Stimulated activated CD8-positive, alpha-beta memory T cell treated with anti-CD3 and anti-CD28 coated beads, Interleukin-7, amount 100 ng/mL, for 48 hours (primary cell): ENCODE measurements at places on chromosomes 2 and 18.

DNA sequence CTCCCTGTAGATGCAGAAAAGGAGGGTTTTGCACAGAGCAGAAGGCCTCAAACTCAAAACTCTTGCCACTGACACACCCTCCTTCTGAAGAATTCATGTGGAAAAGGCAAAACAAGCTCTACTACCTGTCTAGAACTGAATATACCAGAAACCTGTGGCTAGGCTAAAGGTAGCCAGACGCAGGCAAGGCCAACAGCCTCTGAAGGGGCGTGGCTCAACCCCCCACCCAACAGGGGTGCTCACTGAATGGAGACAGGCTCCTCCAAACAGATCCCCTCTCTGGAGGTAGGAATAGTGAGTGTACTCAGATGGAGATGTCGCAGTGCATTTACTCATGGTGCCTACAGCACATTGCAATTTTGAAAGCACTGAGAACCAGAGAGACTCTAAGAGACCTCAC lies 3.0 kb upstream of the STK17B start:
- DNase-seq: no peak

GRCh38 chr2:155525199-155525598 lies 807.3 kb downstream of the NR4A2 start:
- DNase-seq: no peak

GRCh38 chr2:127560931-127561280 lies 25.4 kb downstream of the MYO7B start:
- no peak for DNase-seq

DNA sequence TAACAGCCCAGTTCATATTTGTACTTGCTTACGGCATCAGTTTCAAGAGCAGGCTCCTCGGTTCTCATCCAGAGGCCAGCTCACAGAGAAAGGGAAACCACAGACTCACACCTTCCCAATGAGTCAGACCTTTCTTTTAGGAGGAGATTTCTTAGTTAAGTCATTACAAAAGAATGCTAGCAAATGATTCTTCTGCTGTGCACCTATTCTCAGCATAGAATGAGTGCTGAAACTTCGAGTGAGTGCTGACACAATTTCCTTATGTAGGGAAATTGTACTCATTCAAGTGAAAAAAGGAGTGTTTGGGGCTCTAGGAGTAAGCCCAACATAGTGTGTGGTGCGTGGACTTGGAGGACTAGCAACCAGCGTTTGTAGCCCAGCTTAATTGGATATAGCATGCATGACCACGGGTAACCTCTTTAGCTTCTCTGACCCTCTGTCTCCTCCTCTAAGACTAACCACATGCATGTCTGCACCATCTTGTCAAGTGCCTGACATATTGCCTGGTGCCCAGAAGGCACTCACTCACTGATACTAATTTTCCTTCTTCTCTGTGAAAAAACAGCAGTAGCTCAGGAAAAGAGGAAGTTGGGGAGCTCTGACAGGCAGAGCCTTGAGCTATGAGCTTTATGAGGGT lies 87.0 kb downstream of the ALPK2 start:
- DNase-seq: no peak

DNA sequence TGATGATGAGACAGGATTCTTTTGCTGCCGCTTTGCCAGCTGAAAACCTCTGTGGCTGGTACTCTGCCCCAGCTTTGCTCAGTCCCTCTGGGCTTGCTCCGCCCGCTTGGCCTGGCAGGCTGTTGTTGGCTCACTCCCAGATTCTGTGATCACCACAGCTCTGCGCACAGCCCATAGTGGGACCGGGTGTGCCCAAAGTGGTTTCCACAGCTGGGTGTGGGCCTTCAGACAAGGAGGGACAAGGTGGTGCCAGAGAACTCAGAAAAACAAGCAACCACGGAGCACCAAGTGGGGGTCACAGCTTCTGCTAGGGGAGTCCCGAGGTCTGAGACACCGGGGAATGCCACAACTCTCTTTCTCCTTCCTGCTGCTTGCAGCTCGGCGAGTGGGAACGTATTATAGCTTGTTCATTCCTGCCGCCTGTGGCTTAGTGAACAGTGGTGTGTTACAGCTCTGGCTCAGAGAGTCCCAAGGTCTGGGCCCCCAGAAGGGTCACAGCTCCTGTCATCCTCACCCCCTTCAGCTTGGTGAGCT lies 9.2 kb upstream of the KYNU start:
- no peak for DNase-seq

DNA sequence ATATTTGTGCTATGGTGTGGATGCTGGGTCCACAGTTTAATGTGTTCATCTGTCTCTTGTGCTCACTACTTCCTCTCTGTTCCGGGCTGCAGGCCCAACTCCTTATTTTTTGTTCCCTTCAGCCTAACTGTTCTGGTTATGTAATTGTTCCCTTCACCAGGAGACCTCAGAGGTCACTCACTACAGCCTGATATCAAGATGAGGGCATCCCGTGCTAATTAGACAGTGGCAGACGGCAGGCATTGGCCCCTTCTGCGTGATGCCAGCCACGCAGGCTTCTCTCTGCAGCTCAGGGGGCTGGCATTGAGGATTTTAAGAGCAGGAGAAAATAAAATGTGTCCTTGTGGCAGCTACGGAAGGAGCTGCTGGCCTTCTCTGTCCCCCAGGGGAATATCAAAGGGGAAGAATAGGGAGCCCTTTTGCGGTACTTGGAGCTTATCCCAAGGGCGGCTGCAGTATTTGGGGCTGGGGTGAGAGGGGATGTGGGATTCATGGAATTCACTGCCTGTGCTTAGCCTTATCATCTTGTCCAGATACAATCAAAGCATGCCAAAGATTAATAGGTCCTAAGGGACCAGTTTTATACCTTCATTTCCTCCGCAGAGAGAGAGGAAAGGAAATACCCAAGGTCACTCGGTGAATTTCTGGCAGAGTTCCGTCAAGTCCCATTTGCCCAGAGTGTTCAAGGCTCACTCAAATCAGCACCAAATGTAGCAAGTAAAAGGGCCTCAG lies 53.3 kb upstream of the TRIB2 start:
- DNase-seq: no peak

GRCh38 chr2:191611614-191612013 lies 66.3 kb upstream of the NABP1 start:
- no peak for DNase-seq

GRCh38 chr2:230722207-230722885 lies 9.7 kb downstream of the CAB39 start:
- no peak for DNase-seq

DNA sequence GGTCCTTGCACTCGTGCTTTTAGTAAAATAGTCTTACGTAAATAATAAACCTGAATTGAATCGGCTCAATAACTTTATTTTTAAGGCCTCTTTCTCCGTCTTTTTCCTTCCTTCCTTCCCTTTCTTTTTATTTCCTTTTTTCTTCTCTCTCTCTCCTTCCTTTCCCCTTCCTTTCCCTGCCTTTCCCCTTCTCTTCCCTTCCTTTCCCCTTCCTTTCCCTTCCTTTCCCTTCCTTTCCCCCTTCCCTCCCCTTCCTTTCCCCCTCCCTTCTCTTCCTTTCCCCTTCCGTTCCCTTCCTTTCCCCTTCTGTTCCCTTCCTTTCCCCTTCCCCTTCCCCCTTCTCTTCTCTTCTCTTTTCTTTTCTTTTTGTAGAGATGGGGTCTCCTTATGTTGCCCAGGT lies 121.0 kb downstream of the NCKAP5 start:
- DNase-seq: no peak

DNA sequence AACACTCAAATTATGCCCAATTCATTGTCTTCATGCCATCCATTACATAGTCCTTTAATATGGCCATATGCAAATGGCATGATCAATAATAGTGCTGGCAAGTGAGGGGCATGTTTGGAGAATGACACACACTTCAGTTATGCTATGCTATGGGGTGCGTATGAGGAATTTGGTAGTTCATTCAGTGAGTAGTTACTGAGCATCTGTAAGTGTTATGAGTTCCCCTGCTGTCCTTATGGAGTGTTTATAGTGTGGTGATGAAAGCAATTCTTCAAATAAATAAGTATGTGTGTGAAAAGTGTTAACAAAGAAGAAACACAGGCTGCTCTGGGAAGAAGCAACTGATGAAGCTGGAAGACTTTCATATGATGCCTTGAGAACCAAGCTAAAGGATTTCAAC lies 383.7 kb upstream of the SLC14A2 start:
- no peak for DNase-seq

GRCh38 chr2:145750144-145750543 lies 1230.2 kb upstream of the ZEB2 start:
- no peak for DNase-seq

DNA sequence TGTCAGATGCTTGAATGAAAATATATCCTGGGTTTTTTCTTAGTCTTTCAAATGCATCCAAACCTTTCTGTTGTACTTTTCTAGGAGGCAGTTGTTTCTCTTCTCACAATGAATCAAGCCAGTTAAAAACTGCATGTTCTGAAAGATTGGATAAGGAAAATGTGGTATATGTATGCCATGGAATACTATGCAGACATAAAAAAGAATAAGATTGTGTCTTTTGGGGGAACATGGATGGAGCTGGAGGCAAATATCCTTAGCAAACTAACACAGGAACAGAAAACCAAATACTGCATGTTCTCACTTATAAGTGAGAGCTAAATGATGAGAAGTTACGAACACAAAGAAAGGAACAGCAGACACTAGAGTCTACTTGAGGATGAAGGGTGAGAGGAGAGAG lies 51.7 kb upstream of the MAPK4 start:
- DNase-seq: no peak

GRCh38 chr2:75641587-75641986 lies 5.0 kb upstream of the MRPL19 start:
- no peak for DNase-seq

- DNase-seq: no peak
Observed at GRCh38 chr2:46815121-46815802, 100.3 kb downstream of the MCFD2 start.

DNA sequence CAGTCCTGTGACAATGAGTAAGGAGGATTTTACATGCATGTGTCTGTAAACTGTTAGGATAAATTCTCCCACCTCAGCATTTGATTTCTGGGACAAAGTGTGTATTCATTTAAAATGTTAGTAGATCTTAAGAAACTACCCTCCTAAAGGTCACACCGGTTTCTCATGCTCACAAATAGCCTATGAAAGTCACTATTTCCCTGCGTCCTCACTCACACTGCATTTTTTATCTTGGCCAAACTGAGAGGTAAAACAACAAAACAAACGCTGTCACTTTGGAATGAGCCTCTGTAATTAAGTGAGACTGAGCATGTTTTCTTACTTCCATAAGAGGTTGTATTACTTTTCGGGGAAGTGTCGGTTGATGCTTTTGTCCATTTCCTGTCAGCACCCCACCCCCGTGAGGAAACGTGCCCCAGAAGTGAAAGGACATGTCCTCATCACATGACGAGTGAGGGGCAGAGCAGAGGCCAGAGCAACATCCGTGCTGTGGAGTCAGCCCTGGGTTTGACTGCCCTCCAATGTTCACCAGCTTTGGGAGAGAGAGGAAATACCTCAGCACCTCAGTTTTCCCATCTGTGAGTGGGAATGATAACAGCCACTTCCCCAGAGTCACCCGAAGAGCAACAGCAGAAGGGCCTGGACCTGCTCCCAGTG lies 3.1 kb downstream of the GYPC start:
- DNase-seq: peak; percentile 66

- DNase-seq: no peak
Observed at GRCh38 chr2:41947701-41948396, 100.0 kb upstream of the PKDCC start.
